ENCODE measurements at places on chromosomes 6 and 20.

- no peak for DNase-seq
Measured at GRCh38 chr20:830011-830521, 3.4 kb upstream of the FAM110A start.

- DNase-seq, result no peak
Measured at GRCh38 chr6:131400054-131400778, 172.8 kb upstream of the ARG1 start.

GRCh38 chr6:50116797-50117542 is 67.2 kb upstream of the DEFB112 start:
- DNase-seq, result no peak

GRCh38 chr20:52895701-52896100 is 76.5 kb upstream of the TSHZ2 start:
- DNase-seq, result no peak

DNA sequence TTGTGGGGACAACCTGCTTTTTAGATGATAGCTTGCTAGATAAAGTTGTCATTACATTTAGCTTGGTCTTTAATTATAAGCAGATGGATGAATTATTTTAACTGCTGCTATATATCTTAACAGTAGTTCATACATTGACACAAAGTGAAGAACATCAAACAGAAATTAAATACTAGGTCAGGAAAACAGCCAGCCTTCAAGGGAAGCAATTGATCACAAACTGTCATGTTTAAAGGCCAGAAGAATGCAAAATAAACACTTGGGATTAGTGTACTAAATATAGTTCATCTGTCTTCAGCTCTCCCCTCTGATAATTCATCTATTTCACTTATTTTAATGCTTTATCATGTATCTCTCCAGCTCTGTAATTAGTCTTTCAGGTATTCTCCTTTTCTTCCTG is 225.1 kb upstream of the FERMT1 start:
- no peak for DNase-seq

DNA sequence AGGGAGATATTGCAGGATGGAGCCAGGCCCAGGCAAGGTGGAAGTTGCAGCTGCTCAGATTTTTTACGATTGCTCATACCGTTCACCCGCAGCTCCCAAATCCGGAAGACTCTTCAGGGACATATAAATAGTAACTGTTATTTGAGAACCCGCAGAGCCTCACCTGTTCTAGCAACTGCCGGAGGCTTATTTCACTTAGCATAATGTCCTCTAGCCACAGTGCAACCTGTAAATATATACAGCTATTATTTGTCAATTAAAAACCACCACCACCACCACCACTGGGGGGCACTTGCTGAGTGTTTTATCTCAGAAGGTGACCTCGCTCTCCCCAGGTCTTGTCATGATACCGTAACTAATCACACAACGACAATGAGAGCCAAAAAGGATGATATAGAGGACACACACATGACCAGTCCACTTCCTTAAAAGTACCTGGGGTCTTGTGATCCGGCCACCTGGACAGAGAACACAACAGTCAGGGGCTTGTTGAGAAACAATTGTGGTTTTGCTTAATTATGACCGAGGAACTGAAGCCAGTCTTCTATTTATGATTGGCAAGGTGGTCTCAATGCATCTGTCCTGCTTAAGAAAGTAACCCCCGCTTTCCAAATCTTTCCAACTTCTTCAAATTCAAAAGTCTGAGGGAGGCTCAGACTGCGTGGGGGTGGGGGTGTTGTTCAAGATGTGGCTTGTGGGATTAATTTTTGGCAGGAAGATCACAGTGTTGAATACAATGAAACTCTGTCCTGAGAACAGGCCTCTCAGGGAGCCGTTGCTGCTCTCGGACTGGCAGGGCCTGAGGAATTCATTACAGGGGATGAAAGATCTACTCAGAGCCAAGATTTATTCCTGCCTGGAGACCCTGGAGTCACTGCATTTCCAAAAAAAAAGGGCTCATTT is 107.7 kb upstream of the PRND start:
- DNase-seq, result peak; percentile 46

DNA sequence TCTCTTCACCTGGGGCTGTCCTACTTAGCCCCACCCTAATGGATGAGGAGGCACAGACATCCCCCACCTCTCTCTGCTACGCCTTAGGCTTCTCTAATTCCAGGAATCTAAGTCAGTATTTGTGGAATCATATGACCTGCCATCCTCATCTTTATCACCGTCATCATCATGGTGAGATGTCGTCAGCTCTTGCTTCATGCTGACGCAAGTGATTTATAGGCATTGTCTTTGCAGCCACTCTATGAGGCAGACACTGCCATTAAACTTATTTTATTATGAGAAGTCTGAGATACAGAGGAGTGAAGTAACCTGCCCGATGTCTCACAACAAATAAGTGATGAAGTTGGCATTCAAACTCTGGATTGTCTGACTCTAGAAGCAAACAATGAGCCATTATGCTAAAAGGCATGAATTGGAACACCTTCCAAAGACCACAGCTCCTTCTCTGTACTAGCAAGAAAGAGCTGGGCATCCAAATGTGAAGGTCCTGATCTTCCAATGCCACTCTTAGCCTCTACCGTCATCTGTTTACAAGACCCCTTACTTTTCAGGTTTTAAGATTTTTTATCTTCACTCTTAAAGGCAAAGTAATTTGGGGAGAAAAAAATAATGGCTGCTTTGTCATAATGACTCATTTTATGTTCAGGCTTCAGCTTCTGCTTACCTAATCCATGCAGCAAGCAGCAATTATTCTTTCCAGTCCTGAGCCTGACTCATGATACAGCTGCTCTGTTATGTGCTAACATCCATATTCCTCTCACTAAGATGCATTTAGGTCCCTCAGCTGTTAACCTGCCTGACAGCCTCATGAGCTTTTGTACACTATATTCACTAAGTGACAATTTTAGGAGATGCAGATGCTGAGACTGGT is 113.7 kb upstream of the BCLAF1 start:
- no peak for DNase-seq

- DNase-seq, result no peak
Measured at GRCh38 chr6:170225852-170226417, 64.9 kb downstream of the DLL1 start.

DNA sequence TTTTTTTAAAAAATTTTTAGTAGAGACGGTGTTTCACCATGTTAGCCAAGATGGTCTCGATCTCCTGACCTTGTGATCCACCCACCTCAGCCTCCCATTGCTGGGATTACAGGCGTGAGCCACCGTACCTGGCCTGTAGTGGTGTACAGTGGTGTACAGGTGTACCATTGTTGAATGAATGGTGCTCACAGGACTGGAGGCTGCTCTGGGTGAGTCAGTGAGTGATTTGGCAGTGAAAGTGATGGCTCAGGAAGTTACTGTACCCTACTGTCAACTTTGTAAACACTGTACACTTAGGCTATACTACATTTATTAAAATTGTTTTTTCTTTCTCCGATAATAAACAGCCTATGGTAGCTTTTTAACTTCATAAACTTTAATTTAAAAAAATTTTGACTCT is 122.8 kb upstream of the EEF1E1 start:
- no peak for DNase-seq

GRCh38 chr20:15139522-15139921 is 802.1 kb upstream of the FLRT3 start:
- DNase-seq, result no peak

DNA sequence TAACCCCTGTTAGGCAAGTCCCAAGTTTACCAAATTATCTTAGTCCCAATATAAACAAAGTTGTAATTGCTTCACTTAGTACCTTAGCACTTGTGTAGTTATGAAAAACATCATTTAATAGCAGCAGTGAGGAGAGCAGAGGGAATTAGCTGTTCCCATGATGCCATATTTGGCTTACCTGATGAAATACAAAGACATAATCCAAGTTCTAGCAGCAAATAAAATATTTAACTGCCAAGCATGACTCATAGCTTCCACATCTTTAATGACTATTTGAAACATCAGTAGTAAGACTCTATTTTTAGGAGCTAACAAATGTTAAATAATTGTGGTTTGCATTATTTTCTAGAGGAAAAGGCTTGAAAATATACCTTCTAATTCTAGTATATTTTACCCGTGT is 94.0 kb upstream of the MCHR2 start:
- no peak for DNase-seq

DNA sequence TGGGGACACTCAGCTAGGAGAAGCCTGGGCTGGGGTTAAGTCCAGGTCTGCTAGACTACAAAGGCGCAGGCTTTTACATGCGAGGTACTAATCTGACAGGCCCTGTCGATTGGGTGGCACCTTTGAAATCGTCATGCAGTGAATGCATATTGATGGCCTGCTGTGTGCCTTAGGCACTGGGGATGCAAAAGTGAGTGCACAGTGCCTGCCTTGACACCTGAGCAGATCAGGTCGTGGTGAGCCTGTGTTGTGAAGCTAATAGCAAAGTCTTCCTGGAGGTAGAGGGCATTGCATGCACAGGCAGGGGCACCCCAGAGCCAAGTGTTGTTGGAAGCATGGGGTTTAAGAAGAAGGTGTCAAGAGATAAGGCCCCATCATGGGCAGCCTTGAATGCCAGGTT is 16.9 kb downstream of the LRRC1 start:
- no peak for DNase-seq

DNA sequence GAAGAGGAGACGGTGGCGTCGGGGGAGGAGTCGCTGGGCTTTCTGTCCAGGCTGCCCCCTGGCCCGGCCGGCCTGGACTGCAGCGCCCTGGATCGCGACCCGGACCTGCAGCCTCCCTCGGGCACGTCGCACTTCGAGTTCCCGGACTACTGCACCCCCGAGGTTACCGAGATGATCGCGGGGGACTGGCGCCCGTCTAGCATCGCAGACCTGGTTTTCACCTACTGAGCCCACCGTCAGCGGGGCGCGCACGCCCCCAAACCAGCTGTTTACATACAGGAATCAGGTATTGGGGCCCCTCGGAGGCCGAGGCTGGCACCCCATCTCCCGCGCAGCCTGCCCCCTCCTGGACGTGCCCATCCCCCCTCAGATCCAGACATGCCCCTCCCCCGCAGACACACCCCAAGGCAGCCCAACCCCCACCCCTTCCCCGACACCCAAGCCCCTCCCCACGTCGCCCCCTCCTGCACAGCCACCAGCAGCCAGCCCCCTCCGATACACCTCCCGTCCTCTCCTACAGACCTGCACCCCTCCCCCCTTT is 1.4 kb downstream of the SOX12 start:
- no peak for DNase-seq

DNA sequence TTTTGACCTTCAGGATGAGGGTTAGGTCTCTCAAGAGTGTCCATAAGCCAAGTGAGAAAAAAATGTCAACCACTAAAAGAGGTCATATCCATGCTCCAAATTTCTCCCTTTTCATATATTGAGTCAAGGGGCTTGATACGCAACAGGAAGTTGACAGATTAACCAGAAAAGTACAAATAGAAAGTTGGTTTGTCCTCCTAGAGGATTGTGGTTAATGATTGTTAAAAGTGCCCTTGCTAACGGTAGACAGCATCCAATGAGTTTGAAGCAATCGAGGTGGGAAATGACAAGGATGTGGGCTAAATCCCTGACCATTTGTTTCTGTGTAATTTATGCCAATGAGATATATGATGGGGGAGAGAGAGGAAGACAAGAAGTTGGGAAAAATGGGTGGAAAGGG is 18.1 kb upstream of the HBS1L start:
- DNase-seq, result no peak

DNA sequence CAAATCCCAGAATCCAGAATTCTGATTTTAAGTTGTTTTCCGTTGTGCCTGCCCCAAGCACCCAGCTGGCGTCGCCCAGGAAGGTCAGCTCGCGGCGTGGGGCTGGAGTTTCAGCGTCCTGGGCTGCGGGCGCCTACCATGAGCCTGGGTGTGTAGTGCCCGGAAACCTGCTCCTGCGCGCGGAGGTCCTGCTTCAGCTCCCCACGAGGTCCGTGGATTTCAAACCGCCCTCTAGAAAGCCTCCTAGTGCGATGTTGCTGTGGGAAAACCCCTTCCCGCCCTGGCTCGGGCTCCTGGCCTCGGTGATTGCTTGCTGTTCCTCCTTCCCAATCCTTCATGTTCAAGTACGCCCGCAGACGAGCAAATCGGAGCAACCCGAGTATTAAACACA is 51.3 kb upstream of the NRN1 start:
- DNase-seq, result no peak

DNA sequence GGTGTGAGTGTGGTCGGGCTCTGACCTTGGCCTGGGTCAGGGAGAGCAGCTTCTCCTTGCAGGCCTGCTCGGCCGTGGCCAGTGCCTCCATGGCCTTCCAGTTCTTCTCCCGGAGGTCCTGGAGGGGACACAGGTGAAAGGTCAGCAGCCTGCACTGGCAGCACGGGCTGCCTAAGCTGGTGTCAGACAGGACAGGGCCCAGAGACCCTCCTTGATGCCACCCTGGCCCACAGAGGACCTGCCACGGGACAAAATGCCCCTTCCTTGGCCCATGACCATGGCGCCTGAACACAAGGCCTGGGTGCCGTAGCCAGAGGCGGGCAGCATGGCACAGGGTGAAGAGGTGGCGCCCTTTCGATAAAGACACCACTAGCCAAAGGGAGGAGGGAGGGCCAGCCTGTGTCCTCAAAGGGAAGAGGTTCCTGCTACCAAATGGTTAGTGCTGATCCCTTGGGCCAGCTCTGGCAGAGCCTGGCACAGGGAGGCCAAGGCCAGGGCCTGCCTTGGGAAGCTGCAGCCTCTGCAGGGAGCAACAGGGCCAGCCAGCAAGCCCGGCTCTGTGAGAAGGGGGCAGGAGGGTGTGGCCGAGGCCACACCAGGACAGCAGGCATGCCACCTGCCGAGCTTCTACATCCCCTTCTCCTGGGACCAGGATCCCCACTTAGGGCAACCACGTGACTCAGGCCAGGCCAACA is 54.8 kb downstream of the DSTN start:
- DNase-seq, result no peak

DNA sequence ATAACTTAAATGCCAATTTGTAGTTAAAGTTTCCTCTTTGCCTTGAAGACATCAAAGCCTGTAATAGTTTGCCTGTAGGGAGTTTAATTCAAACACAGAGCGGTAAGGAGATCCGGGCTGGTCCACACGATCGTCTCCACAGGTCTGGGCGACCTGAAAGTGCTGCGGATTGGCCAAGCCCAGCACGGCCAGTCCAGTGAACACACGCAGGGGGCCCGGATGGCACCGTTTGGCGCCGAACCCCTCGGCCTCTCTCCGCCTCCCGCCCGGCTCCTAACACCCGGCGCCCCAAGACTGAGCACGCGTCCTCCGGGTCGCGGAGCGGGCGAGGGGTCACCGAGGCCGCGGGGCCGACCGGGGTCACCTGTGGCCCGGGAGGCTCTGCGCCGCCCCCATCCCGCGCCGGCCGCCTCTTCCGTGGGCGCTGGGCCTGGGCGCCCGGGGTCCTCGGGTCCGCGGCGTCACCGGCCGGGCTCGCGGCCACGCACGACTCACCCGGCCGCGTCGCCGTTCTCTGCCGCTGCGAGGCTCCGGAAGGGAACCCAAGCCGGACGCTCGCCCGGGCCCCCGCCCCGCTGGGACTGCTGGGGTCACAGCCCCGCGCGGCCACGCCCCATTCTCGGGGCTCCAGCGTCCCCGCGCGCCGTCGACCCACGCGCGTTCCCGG is 481 bp downstream of the SERPINB6 start:
- DNase-seq, result no peak

DNA sequence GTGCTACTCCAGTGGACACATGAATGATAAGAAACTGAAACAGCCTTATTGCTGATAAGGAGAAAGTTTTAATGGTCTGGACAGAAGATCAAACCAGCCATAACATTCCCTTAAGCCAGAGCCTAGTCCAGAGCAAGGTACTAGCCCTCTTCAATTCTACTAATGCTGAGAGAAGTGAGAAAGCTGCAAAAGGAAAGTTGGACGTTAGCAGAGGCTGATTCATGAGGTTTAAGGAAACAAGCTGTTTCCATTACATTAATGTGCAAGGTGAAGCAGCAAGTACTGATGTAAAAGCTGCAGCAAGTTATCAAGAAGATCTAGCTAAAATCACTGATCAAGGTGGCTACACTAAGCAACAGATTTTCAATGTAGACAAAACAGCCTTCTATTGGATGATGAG is 634.4 kb downstream of the KIF16B start:
- no peak for DNase-seq

Measured in Jurkat, Clone E6-1 (cell line).